ENCODE measurements at places on chromosomes 12 and 14.

DNA sequence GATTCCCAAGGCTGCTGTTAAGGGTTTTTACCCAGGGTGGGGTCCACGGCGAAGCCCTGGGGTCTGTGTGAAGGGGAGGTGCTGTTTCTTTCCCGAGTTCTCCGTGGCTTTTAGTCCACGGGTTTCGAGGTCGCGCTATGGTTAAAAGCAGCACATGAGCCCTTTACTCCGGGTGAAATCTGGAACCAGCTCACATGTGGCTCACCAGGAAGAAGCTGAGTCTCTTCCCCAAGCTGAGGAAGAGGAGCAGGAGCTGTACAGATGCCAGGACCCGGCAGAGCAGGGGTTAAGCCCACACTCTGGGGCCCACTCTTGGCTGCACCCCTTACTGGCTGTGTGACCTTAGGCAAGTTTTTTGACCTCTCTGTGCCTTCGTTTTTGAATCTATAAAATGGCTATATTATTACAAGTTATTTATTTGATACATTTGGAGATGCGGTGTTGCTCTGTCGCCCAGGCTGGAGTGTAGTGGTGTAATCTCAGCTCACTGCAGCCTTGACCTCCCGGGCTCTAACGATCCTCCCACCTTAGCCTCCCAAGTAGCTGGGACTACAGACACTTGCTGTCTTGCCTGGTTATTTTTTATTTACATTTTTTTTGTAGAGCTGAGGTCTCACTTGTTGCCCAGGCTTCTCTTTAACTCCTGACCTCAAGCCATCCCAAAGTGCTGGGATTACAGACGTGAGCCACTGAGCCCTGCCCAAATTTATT, 266.3 kb downstream of the AACS start:
- DNase-seq, result no peak

- no peak for DNase-seq
These were observed 68.8 kb downstream of the EXOC5 start for GRCh38 chr14:57199921-57200320.

GRCh38 chr12:39538679-39539104, 80.9 kb downstream of the ABCD2 start:
- no peak for DNase-seq

DNA sequence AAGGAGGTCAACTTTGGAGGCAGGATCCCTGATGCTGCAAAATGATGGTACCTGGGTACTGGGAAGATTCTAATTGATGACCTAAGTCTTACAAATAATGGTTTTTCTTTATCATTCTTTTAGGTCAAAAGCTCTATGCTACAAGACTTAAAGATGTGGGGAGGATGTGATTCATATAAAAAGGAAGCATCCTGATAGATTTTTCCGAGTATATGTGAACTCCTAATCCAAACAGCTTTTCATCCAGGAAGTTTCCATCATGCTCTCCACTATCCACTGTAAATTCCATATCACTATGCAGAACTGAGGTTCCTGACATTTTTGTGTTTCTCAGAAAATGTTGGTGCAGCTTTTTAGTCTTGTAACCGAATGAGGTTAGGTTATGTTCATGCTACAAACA, 293.2 kb downstream of the PAWR start:
- no peak for DNase-seq

GRCh38 chr12:116478243-116478773, 80.9 kb upstream of the MAP1LC3B2 start:
- no peak for DNase-seq

GRCh38 chr12:88691811-88692210, 111.5 kb upstream of the KITLG start:
- DNase-seq, result no peak

DNA sequence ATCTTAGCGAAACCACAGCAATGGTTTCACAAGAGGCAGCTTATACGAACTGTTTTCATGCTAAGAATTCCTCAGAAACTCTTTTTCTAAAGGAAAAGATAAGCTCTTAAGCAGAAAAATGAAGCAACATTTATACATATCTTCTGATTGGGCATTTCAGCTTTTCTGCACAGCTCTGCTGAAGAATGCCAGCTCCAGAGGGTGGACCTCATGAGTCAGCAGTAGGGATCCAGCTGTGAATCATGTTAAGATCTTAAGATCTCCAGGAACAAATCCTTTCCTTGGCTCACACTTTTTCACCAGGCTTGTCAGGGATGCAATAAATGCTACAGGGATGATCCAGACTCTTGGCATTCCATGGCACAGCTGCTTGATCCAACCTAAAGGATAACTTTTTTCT, 477.1 kb upstream of the CCDC196 start:
- DNase-seq, result no peak

DNA sequence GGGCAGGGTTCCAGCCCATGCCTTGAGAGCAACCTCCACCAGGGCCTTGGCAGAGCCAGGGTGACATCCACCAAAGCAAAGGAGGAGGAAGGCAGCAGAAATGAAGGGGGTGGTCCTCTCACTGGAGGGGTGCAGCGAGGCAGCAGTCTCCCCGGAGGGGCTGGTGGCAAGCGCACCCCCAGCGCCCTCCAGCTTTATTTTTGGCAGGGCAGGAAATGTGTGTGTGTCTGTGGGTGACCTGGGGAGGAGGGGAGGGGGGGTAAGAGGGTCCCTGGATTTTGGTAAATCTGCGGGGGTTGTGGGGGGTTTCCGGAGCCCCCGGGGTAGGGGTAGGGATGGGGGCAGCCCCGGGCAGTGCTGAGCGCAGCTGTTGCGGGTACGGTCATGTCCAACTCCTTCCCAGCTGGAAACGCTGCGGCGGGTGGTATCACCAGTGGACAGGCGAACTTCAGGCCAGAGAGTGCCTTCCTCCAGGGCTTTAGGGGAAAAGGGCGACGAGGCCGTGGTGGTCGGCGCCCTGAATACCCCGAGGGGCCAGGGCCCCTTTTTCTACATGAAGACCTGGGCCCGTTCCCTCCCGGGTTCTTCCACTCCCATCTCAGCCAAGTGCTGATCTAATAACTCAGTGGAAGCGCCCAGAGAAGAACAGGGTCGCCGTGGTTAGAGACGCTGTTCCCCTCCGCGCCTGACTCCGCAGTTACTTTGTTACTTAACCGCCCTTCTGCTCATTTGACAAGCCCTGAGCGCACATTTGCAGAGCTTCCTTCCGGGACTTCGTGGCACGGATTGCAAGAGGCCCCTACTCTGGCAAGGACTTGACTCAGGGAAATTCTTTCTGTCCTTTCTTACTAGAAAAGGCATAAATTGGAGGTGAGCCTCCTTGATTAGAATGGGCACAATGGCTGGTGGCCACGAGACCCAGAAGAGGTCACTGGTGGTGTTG, 55.2 kb downstream of the FOS start:
- DNase-seq, result peak; percentile 39

DNA sequence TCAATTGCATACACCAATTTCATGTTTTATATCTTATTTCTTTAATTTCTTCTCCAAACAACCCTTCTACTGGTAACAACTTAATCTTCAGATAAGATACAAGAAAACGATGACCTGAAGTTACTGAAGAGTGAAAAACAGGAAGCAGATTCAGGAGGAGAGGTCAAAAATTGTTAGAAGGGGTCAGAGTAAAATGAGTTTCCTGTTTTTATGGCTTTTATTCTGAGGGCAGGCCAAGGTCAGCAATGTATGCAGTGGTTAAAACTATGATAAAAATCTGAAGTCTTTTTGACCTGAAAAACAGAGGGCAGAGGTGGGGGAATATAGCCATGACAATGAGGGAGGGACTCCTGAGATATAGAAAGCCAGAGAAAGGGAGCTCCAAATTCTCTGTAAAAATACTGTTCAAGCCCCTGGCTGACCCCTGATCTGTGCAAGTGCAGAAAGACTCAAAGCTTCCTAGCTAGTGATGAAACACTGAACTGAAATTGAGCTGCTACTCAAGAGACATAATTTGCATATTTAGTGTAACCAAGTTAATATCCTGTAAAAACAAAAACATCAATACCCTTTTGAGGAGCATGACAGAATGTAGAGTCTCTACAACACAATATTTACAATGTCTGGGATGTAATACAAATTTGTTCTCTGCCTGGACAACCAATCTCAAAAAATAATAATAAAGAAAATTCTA, 514.3 kb upstream of the SEL1L start:
- DNase-seq, result no peak

Measured in GM12891 (cell line).